ENCODE measurements at places on chromosomes 7 and 10.

- no peak for DNase-seq
Observed at GRCh38 chr7:16065939-16066338, 355.4 kb downstream of the CRPPA start.

DNA sequence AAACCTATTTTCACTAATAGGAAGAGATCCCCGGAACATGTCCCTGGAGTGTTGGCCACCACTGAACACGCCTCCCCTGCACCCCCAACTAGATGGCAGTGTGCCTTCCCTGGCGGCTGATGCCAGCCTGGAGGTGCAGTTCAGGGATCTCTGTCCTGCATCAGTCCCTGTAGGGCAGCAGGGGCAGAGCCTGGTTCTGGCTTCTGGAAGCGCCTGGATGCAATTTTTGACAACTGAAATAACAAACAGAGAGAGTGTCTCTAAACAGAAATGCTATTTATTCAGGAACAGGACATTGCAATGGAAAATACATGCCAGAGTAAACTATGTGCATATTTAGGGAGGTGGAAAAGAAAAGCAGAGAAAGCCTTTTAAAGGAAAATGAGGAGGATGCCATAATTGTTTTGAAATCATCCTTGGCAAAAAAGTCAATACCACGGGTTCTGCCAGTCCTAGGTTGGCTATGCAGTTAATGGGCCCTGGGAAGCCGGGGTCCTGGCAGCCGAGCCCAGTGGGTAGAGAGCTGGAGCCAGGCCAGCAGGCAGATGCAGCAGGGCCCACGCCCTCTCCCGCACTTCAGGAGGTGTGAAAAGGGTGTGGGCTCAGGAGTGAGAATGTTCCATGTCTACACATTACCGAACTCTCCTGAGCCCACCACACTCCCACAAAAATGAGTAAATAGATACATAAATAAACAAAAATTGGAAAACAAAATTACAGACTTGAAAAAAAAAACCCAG, 18.5 kb downstream of the ANTXRL start:
- DNase-seq: no peak

- no peak for DNase-seq
Observed at GRCh38 chr10:91159254-91159783, 61.1 kb upstream of the PCGF5 start.

DNA sequence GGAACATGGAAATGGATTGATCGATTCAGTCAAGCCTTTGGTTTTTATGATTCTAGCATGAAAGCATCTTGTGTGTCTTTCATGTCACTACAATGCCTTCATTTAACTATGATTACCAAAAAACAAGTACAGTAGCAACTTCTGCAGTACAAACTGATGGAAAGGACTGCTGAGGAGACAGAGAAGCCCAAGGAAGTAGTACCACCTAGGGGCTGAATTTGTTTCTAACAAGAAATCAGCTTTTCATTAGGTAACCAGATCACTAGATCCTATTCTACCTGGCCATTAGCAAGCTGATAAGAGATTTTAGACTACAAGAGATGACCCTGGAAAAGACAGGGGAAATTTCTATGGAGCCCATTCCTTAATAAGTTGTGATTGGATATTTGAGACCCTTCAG, 3.2 kb upstream of the IFIT1 start:
- peak; percentile 42 for DNase-seq

DNA sequence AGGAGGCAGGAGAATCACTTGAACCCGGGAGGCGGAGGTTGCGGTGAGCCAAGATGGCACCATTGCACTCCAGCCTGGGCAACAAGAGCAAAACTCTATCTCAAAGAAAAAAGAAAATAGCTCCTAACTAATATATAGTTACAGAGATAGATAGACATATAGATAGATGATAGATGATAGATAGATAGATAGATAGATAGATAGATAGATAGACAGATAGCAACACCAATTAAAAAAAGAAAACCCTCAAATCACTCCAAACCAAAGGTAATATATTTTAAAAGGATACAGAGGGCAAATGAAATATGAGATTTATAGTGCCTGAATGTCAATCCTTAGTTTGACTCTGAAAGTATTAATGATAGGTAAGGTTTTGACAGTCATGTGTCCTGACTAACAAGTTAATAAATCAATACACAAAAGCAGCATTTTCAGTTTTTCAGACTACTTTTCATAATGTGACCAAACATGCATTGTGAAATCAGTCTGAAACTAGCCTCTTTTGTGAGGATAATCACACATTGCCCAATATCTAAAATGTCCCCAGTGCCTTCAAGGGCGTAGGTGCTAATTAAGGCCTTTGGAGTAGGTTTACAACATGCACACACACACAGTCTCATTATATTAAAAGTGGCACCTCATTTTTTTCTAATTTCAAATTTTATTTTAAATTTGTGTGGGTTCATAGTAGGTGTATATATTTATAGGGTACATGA, 61.2 kb downstream of the BPGM start:
- DNase-seq: peak; percentile 48

DNA sequence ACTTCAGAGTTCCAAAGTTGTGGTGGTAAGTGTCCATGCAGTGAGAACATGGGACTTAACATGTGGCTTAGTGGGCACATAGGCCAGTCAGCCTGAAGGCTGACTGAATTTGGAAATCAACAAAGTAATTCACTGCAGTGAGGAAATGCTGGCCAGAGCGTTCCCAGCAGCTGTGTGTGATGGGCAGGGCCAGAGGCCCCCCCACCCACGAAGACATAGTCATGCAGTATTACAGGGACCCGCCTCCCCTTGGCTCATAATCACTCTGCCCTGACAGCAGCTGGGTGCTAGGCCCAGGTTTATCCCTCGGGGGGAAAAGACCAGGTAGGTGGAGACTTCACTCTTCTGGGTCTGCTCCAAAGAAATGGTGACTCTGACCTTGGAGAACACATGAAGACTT, 33.7 kb downstream of the HTR5A start:
- no peak for DNase-seq

DNA sequence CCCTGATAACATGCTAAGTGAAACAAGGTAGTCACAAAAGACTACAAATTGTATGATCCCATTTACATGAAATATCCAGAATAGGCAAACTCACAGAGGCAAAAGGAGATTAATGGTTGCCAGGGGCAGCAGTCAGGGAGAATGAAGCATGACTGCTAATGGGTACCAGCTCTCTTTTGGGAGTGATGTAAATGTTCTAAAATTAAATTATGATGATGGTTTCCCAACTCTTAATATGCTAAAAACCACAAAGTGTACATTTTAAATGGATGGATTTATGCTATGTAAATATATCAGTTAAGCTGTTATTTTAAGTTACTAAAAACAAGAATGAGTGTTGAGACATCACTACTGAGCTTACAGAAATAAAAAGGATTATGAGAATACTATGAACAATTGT, 12.6 kb downstream of the CYP51A1 start:
- DNase-seq: peak; percentile 52
